ENCODE measurements at places on chromosomes 1 and 21.
A peak's percentile ranks its signal among the peaks of the same experiment; 100 is the strongest.

GRCh38 chr1:6545276-6546112 is 8.8 kb downstream of the NOL9 start:
- DNase-seq, result no peak

GRCh38 chr1:70458131-70458530 is 47.1 kb downstream of the CTH start:
- DNase-seq, result no peak

GRCh38 chr1:8420318-8420717 is 102.4 kb downstream of the SLC45A1 start:
- DNase-seq, result no peak

GRCh38 chr1:215146240-215146975 is 63.9 kb downstream of the KCNK2 start:
- peak; percentile 61 for DNase-seq

DNA sequence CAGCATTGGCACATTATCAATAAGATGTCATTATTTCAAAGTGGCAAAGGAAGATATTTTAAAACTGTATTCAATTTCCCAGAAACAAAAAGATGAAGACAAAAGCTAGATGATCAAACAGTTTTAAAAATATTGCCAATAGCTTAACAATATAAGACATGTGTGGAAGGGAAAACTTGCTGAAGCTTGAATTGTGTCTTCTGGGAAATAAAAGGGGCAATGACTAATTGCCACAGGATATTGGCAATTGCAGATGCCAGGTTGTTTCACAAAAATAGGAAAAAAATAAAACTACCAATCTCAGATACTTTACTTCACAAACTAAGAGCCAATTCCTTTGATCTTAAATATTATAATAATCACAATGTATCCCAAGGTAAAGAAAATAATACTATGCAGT is 679.8 kb upstream of the ADAMTS5 start:
- no peak for DNase-seq

GRCh38 chr1:210049616-210050015 is 111.6 kb downstream of the SYT14 start:
- no peak for DNase-seq

DNA sequence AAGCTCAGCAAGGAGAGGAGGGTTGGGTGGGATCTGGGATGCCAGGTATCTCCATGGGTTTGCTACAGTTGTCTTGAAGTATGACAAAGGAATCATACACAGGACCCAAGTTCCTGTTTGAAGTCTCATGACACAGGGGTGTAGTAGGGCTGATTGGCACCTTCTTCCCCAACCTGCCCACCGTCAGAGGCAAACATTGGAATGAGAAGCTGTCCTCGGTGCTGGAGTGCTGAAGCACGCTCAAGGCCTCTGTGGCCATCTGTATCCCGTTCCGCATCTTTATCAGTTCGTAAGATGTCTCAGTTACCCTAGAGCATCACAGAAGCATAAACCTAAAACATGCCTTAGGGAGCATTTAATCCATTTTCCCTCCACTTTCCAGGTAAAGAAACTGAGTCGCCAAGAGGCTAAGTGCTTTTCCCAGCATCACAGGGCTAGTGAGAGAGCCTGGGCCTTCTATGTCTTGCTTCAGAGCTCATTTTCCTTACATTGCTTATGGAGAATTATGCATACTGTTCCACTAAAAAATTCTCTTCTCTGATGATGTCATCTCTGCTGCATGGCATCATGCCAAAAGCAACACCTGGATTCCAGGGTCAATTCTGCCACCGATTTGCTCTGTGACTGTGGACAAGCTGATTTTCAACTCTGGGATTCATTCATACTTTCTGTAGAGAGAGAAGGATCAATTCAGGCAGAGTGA is 34.2 kb downstream of the VWA5B1 start:
- DNase-seq, result no peak

DNA sequence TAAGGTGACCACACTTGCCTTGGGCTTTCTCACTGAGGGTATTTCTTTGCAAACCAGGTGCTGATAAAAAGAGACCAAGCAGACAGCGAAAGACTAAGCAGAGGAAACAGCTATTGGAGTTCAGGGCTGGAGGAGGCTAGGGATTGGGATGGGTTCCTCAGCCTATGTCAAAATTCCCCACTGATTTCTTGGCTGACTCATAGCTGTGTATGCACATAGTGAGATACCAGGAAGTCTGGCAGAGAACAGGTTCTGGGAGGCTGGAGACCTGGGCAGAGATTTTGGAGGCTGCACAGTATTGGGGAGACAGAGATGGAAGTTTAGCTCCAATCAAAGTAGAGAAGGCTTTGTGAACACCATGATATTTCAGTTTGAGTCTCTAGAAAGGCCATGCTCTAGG is 25.3 kb downstream of the YARS1 start:
- DNase-seq, result no peak

GRCh38 chr1:242002072-242002471 is 3.2 kb upstream of the MAP1LC3C start:
- DNase-seq, result no peak

- no peak for DNase-seq
These were observed 10.0 kb upstream of the PADI4 start for GRCh38 chr1:17297991-17298390.

- no peak for DNase-seq
These were observed 19.3 kb downstream of the DMRTB1 start for GRCh38 chr1:53478502-53478818.

- DNase-seq, result no peak
These were observed 25.7 kb downstream of the JMJD4 start for GRCh38 chr1:227709451-227709850.

DNA sequence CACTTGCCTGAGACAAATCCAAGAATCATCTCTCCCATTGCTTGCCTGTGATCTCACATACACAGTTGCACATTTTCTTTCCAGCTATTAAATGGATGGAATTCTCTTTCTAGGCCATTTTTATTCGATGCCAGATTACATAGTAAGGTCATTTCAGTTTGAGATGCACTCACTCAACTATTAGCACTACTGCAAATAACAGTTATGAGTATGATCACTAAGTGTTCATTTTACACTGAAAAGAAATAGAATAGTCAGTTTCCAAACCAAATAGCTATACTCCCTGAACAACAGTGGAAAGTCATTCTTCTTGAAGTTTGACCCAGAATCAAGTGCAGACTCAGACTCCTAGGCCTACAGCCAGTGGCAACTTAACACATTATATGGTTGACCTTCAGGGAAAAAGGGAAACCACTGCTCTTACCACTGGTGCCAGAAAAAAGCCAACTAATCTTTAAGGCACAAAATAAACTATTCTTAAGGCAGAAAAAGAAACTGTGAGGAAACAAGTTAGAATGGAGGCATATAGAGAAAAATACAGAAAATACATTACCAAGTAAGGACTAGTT is 31.5 kb downstream of the WNT2B start:
- no peak for DNase-seq

- no peak for DNase-seq
These were observed 7.4 kb downstream of the HYI start for GRCh38 chr1:43446388-43446740.

DNA sequence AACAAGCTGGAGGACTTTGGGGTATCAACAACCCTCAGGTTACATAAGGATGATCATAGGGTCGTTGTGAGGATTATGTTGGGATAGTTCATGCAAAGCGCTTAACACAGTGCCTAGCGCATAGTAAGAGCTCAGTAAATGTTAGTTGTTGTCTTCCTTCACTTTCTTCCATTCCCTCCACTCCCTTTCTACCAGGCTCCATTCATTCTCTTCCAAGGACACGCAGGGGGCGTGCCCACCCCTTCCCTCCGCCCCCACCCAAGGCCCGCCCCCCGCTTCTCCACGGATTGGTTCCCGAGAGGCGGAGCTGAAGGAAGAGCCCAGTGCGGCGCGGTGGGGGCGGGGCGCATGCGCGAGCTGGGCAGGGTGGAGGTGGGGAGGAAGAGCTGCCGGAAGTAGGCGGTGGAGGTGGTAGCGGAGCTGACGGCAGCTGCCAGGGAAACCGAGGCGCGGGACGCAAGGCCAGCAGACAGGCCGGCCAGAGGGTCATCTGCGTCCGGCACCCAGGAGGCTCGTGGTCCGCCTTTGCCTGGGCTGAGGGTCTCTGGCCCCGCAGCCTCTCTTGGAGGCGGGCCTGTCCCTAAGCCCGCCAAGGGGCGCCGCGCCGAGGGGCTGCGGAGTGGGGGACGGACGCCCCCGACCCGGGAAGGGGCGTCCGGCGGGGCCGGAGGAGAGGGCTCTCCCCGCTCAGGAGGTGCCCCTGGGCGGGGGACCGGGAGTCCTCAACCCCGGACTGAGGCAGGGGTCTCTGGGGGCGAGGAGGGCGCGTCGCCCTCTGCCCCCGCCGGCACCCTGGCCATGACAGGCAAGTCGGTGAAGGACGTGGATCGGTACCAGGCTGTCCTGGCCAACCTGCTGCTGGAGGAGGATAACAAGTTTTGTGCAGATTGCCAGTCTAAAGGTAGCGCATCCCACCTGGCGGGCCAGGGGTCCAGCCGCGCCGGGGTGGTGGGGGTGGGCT is at the start of gene SMAP2:
Gene SMAP2, plus strand, starts transcription at position 405 of the 961 bp plus-strand sequence. Its CDS starts 394 bp downstream, at position 799.
- DNase-seq, result peak; percentile 99

DNA sequence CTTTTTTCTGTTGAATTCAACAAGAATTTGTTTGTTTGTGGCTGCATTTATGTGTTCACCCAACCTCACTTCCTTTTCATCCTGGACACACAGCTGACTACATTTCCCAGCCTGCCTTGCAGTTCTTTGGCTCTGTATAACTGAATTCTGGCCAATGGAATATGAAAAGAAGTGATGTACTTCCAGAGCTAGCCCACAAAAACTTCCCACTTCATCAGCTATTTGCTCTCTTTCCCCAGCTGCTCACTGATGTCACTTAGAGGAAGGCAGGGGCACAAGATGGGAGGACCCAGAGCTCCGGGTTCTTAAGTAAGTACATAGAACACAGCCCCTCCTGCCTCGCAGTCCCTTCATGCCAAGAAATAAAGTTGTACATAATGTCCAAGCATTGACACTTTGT is 235.0 kb upstream of the FGGY start:
- DNase-seq, result no peak

- DNase-seq, result peak; percentile 89
These were observed 1.4 kb downstream of the MASP2 start for GRCh38 chr1:11045428-11046269.

DNA sequence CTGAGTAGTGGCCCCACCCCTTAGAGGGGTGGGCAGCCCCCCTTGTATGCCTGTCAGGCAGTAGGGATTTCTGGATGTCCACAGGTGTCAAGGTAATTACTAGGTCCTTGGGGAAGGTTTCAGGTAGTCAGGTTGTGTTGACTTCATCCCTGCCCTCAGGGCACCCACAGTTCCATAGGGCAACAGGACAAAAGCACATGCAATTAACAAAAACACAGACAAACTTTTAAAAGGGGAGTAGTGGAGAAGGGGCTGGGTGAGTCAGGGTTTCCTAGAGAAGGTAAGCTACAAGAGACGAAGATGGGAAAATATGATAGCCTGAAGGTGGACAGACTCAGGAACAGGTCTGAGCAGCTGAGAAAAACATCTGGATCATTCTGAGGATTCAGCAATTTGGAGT is 14.1 kb downstream of the KRTCAP2 start:
- no peak for DNase-seq

DNA sequence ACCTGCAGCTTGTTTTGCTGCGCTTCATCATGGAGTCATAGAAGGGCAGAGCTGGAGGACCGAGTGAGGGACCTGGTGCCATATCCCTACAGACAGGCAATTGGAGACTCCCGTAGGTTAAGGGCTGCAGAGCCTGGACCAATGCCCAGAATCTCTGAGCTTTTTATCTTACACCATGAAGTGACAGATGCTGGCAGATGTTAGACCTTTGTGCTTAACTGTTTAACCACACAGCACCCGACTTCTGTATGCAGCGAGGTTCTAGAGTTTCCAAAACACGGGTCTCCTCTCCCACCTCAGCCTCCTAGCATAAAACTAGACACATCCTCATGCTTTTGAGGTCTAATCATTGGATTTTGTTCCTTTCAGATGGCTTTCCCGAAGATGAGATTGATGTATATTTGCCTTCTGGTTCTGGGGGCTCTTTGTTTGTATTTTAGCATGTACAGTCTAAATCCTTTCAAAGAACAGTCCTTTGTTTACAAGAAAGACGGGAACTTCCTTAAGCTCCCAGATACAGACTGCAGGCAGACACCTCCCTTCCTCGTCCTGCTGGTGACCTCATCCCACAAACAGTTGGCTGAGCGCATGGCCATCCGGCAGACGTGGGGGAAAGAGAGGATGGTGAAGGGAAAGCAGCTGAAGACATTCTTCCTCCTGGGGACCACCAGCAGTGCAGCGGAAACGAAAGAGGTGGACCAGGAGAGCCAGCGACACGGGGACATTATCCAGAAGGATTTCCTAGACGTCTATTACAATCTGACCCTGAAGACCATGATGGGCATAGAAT is 47.6 kb downstream of the B3GALT5 start:
- peak; percentile 60 for DNase-seq

GRCh38 chr1:196462086-196462485 is 146.2 kb downstream of the KCNT2 start:
- no peak for DNase-seq

GRCh38 chr1:42786097-42786496 is 1.3 kb downstream of the TMEM269 start:
- DNase-seq, result no peak

- no peak for DNase-seq
These were observed 5.5 kb downstream of the KLF18 start for GRCh38 chr1:44135886-44136285.

DNA sequence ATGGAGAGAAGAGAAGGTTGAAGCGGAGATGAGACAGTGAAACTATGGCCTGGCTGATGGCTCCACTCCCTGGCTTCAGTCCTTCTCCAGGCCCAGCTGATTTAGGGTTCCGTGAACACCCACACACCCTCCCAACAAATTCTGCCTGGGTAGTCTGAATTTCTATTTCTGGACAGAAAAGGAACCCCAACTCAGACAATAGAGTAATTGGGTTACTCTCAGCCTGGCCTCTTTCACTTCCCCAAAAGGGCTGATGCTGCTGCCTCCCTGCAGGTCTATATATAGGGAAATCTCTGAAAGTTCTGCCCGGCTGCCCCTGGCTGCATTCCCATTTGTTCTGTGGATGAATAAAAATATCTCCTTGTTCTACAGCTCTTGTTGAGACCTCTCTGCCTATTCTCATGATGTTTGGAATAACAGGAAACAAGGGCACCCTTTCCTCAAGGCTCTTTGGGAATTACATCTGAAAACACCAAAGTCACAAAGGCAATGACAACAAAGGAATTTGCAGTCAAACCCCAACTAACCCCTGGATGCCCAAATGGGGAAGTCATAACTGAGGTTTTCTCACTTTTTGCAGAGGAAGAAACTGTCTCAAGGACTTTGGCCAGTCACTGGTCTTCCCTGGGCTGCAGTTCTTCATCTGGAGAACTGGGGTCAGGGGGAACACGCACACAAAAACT is 11.4 kb upstream of the ZSCAN20 start:
- no peak for DNase-seq

GRCh38 chr1:193417945-193418744 is 231.7 kb upstream of the B3GALT2 start:
- DNase-seq, result no peak

DNA sequence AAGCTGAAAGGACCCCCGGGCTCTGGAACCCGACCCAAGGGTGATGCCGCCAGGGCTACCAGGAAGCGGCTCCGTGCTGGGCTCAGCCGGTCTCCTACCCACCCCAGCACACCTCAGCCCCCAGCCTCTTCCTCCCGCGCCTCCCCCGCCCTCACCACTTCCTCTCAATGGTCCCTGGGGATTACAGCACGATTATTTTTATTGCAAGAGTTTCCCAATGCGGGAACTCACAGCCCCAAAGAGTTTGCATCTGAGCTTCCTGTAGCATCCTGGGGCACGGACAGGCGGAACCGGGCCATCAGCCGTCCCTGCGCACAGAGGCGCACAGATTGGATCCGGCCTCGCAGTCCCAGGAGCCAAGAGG is 8.7 kb upstream of the SLX9 start:
- DNase-seq, result no peak

Measured in endodermal cell (in vitro differentiated cells).